Renal cortical epithelial cell (primary cell): ENCODE measurements at places on chromosomes 12 and 14.
A peak's percentile ranks its signal among the peaks of the same experiment; 100 is the strongest.

DNA sequence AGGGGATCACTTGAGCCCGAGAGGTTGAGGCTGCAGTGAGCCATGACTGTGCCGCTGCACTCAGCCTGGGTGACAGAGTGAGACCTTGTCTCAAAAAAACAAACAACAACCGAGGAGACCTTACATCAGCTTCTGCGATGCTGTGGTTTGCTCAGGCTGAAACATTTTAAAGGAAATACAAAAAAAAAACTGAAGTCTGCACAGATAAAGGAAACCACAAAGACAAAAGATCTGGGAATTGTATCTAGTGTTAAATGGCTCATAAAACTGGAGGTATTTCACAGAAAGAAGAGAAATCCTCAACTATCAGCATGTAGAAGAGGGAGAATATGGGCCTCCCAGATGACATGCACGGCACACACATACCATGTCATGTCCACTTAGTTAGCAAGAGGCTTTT is 60.3 kb upstream of the VPS33A start:
- DNase-seq = peak; percentile 82

DNA sequence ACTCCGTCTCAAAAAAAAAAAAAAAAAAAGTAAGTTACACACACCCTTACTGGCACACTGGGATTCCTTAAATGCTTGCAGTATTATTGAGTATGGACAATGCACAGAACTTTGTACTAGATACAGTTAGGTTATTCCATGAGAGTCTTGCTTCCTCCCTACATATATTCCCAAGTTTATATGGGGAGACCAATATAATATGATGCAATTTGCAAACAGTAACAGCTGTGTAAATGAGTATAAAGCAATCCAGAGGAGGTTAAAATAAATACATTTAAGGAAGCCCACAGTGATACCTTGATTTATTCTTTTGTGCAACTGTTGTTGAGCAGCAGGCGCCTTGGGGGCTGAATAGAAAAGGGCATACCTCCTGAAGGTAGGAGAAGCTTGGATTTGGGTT is 26.6 kb downstream of the RASSF3 start:
- DNase-seq = no peak

- peak; percentile 32 for DNase-seq
Observed at GRCh38 chr12:7884689-7885088, 12.0 kb upstream of the SLC2A14 start.

GRCh38 chr14:51182131-51182565 is 57.9 kb upstream of the TMX1 start:
- DNase-seq = no peak

DNA sequence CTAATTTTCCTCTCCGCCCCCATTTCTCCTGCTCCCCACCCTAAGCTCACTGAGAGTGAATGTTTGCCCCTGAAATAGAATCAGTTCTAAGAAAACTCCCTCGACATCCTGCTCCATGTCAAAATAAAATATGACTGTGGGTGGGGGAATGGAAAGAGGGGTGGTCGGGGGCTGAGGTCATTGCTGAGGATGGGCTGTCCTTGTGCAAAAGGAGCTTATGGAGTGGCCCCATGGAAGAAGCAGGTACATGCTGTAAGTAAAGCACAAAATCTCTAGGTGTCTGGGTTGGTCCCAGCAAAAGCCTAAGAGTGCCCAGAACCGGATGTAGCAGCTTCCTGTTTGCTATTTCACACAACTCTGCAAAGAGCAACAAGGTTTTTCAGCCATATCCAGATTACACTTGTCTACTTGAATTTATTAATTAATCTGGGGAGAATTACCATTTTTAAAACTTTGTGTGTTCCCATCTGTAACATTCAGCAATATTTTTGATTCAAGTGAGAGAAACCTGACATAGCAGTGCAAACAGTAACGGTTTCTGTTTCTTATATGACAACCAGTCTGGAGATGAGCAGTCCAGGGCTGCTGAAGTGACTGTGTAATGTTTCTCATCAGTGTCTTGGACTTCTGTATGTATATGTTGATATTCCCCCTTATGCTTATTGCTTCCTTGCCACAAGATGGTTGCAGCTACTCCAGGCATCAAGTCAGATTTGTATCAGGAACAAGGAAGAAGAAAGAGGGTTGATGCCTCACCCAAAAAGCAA is 40.4 kb upstream of the GZMB start:
- DNase-seq = no peak

GRCh38 chr14:76253111-76253510 is 101.4 kb downstream of the GPATCH2L start:
- DNase-seq = no peak

DNA sequence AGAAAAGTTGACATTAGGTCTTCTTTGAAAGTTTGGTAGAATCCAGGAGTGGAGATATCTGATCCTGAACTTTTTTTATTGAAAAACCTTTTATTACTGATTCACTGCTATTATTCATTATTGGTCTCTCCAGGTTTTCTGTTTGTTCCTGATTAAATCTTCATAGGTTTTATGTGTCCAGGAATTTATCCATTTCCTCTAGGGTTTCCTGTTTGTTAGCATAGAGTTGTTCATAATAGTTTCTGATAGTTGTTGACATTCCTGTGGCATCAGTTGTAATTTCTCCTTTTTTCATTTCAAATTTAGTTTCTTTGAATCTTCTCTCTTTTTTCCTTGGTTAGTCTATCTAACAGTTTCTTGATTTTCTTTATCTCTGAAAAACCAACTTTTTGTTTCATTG is 370.3 kb downstream of the SLC6A15 start:
- no peak for DNase-seq

DNA sequence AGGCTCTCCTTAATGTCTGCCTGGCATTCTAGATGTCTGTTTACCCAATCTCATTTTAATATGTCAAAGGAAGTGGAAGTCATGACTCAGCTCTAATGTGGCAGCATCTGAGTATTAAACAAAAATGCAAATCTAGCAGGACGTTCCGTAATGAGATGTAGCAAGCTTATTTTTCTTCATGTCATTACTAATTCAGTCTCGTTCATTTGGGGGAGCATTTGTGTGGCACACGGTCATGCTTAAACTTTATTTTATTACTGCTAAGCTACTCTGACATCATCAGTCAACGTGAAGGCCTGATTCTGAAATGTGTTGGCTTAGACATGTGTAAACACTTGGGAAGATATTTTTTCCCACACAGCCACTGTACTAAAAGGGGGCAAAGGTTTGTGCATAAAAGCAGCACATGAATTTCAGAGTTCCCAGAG is 326.7 kb upstream of the TMPO start:
- no peak for DNase-seq
